DND-41 (cell line): ENCODE measurements at places on chromosomes 1 and 21.

DNA sequence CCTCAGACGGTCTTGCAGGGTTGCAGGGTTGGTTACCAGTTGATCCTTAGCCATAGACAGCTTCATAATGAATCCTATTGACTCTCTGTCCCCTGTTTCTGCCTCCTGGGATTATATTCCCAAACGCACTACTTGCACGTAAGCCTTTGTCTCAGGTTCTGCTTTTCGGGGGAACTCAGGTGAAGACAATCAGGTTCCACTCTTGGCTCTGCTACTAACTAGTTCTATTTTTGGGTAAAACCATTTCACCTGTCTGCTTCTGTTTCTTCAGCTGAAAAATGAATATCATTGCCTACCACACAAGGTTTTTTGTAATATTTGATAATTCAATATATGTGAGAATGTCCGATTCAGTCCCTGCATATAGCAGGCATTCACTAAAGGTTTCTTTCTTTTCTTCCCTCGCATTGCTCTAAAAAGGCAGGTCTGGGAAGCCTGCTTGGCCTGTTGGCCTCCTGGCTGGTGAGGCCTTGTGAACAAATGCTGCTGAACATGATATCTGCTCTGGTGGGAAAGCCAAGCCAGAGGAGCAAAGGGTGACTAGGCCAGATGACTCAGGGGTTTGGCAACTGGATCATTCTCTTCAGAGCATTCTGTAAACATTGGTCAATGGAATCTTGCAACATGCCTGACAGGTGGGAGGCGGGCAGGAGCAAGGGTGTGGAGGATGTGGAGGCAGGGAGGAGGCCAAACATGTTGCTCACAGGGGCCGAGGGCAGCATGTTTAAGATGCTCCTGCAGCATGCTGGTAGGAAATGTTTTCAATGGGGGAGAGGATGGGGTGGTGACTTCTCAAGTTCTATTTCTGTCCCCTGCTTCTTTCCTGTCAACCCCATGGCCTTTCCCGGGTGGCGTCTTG lies 23.8 kb downstream of the IER5 start:
- no peak for DNase-seq

- no peak for DNase-seq
Measured at GRCh38 chr1:116486424-116486823, 84.4 kb downstream of the CD58 start.

GRCh38 chr21:41142051-41142795 lies 25.7 kb upstream of the BACE2 start:
- DNase-seq: no peak

DNA sequence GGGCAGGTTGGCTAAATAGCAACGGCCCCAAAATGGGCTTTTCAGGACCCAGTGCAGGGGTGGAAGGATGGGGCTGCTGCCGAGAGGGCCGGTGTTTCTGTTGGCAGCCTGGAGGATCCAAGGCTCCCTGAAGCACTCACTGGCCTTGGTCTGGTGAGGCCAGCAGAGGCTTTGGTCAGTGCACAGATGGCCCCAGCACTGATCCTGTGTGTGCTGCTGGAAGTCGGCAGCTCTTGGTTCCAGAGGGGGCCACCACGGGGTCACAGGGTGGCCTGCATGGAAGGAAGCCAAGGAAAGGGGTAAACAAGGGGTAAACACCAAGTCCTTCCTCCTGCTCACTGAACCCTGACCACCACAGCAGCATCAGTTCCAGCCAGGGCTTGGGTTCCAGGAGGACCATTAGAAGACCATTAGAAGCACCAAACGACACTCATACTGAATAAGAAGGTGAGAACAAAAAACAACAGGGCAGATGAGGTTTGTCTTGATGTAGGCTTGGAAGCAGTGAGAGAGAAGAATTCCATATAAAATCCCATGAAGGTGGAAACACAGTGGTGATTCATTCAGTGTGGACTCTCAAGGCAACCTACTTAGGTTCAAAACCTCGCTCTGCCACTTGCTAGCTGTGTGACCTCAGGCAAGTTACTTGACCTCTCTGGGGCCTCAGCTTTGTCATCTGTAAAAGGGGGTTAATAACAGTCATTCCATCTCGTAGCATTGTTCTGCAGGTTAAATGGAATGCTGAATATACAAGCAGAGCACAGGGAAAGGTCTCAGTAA lies 184.5 kb downstream of the RUNX1 start:
- no peak for DNase-seq

- no peak for DNase-seq
Measured at GRCh38 chr1:28644494-28644893, 1.6 kb upstream of the TAF12 start.

DNA sequence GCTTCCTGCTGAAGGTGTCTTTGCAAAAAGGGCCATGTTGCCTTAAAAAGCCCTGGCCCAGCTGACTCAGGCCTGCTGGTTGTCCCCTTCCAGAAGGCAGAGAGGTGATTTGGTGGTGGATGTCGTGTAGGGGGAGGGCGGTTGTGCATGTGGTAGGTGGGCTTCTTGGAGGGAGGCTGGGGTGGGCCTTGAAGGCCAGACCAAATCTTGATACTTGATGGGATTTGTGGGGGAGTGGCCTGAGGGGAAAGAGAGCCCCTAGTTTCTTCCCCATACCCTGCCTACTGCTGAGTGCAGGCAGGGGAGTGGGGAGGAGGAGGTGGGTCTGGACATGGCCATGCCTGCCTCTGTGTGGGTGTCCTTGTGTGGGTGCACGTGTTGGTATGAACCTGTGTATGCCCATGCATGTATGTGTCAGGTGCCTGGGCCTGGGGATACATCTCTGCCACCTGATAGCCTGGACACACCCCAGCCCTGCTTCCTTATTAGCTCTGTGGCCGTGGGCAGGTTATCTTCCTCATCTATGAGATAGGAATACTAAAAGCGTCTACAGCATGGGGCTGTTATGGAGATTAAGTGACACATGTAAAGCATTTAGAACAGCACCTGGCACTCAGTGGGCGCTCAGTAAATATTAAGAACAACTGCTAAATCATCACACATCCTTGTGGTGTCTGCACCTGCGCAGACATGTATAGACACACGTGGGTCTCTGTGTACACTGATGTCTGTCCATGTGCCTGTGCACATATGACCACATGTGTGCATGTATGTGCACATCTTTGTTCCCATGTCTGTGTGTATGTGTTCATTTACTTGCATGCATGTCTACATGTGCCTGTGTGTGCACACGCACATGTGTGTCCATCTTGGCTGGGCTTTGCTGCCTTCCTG lies 17.0 kb downstream of the FAM151A start:
- no peak for DNase-seq

DNA sequence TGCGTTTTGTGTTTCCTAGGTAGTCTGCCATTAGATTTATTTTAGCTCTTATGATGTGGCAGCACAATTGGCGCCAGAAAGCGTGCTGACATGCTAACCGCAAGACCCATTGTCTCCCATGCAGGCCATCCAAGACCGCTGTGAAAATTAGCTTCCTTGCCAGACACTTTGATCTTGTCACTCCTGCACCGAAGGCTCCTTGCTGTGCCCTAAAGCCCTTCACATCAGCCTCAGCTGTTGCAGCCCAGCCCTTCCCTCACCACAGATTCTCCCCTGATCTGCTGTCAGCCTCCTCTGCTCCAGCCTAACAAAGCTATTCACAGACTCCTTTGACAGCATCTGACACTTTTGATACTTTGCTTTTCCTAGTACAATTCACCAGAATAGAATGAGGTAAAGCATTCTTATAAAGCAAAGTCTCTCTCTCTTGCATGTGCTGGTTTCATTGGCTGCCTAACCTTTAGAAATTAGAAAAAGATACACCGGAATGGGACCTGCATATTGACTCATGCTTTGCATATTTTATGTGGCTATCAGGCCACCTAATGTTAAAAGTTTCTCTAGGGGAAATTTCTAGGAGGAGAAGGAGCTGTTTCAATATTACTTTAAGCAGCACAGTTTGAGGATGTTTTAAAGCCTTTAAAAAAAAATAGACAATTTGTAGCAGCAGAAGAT lies 280.3 kb upstream of the FMN2 start:
- peak; percentile 32 for DNase-seq

GRCh38 chr1:113946678-113947387 lies 17.7 kb downstream of the HIPK1 start:
- no peak for DNase-seq

DNA sequence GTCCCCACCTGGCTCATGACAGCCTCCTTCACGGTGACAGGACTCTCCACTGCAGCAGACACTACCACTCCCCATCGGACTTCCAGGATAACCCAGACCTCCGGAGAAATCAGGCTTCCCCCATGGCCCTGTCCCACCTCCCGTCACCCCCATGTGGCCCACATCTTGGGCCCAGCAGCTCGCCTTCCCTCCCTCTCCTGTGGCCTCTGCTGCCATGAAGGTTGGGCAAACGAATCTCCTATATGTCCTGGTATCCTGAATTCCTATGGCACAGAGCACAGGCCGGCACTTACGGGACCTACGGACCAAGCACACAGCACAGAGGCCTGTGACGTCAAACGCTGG lies 82.0 kb downstream of the NPHP4 start:
- no peak for DNase-seq

- no peak for DNase-seq
Measured at GRCh38 chr1:8276173-8276914, 41.6 kb upstream of the SLC45A1 start.

DNA sequence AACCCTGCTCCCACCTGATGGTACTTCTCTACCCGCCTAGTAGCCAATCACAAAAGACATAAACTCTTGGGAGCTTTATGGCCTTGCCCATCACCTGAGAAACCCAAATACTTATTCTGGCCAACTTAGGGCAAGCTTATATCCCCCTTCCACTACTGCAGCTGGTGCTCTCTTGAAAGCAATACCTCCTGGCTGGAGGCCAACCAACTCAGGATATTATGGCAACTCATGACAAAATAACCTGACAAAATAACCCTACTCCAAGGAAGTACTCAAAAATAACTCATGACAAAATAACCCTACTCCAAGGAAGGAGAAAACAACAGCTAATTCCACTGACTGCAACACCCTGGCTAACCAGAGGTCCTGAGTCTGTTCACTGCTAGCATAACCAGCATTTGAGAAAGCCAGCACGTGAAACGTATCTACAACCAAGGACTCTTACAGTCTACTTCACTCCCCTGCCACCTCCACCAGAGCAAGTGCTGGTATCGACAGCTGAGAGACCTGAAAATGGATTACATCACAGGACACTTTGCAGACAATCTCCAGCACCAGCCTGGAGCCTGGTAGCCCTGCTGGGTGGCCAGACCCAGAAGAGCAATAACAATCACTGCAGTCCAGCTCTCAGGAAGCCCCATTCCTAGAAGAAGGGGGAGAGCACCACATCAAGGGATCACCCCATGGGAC lies 179.9 kb downstream of the COL24A1 start:
- DNase-seq: no peak

DNA sequence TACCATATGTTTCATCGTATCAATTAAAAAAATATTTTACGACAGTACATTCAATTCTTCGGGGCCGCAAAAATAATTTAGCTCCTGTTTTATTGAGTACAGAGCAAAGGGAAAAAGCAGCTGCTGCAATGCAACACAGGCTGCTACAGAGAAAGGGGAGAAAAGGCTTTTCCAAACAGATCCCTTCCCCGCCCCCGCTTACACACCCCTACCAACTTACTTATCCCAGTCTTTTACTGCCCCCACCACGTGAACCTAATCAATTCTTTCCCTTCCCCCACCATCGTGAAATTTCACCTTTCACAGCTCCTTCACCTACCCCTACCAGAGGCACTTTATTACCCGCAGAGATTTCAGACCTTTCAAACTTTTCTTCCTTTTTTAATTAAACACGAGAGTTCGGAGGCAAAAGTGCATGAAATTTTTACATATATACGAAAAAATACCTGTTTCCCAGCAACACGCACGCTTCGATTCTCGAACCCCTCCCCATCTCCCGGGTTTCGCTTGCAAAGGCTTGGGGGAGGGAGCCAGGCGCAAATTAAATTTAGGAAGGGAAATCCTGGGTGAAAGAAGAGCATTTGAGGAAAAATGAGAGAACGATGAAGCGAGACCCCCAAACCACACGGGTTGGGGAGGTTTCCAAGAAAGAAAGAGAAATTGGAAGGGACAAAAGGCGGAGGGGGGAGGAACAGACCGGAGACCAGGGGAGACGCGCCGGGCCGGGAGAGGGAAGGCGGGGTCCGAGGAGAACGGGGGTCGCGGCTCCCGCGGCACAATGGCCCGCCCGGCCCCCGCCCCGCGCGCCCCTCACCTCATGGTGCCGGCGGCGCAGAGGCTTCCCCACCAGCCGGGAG lies 823 bp downstream of the ENAH start:
- no peak for DNase-seq

GRCh38 chr1:13775459-13775858 lies 75.5 kb downstream of the PRDM2 start:
- no peak for DNase-seq

GRCh38 chr1:4586611-4587160 lies 67.7 kb upstream of the AJAP1 start:
- DNase-seq: no peak

GRCh38 chr1:159937054-159937750 lies 8.2 kb downstream of the IGSF9 start:
- no peak for DNase-seq

DNA sequence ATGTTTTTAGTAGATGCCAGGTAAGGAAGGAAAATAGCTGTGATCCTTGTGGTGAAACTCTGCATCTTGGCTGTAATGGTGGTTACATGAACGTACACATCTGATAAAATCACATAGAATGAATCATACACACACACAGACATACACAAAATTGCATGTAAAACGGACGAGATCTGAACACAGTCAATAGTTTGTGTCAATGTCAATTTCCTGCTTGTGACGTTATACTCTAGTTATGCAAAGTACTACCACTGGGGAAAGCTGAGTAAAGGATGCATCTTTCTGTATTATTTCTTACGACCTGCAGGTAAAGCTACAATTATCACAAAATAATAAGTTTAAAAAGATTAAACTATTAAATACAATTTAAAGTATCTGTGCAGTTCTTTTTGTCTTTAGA lies 493.7 kb upstream of the ZP4 start:
- no peak for DNase-seq

- no peak for DNase-seq
Measured at GRCh38 chr1:233094691-233095090, 144.3 kb downstream of the NTPCR start.

- DNase-seq: no peak
Measured at GRCh38 chr1:64059556-64059955, 143.9 kb upstream of the UBE2U start.

DNA sequence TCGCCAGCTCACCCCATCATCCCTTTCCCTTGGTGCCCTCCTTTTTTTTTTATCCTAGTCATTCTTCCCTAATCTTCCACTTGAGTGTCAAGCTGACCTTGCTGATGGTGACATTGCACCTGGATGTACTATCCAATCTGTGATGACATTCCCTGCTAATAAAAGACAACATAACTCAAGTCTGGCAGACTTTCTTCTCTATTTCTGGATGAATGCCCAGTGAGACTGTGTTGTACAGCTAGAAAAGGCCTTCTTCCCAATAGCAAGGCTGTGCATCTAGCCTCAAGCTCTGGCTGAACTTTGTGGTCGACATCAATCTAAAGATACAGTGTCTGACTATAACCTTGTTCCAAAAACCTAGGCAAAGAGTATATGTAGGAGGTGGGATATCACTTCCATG lies 6.4 kb downstream of the IL24 start:
- no peak for DNase-seq

- DNase-seq: peak; percentile 64
Measured at GRCh38 chr21:38126666-38127303, 130.0 kb upstream of the KCNJ15 start.
